Activated B cell treated with CpG ODN at 0.5 μM for 24 hours (primary cell): ENCODE measurements at places on chromosomes 4 and X. TPM values are rescaled to one million over a fixed set of nuclear protein-coding genes. Genes with fewer than 3 reads are reported as not detected.

GRCh38 chr4:150799207-150799606, 215.9 kb downstream of the LRBA start:
- DNase-seq = no peak

DNA sequence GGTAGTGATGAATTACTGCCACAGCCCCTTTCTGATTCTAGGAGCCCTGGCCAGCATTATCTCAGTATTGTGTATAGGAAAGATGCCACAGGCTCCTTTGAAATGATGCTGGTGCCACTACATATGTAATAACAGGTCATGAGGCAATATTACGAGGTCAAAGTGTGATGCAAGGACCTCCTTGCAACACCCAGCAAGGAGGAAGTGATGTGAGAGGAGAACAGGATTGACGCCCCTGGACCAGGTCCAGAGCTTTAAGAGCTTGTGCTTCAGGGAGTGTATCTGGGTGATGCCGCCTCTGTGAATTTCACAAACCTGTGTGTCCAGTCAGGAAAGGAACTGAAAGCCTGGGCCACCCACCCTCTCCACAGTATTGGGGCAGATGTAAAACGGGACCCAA, 261.8 kb downstream of the MID1IP1 start:
- DNase-seq = no peak

IBSP gene
- not detected in 2 replicates for total RNA-seq

DNA sequence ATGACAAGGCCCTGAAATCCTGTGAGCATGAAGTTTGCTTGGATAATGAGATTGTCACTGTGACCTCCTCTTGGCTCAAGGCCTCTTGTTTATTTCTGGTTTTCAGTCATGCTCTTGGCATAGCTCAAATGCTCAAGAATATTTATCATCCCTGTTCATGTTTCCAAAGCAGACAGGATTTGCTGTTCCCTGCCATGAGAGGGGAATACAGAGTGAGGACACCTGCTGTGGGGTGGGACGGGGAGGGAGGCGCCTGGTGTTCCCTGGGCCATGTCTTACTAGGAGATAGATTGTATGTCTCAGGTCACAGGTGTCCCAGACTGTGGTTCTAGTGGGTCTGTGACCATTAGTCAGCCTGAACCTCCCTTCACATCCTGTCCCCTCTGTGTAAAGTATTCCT, 34.9 kb upstream of the SH3RF1 start:
- no peak for DNase-seq

- no peak for DNase-seq
Measured at GRCh38 chrX:46823481-46823880, 13.4 kb upstream of the RP2 start.

DNA sequence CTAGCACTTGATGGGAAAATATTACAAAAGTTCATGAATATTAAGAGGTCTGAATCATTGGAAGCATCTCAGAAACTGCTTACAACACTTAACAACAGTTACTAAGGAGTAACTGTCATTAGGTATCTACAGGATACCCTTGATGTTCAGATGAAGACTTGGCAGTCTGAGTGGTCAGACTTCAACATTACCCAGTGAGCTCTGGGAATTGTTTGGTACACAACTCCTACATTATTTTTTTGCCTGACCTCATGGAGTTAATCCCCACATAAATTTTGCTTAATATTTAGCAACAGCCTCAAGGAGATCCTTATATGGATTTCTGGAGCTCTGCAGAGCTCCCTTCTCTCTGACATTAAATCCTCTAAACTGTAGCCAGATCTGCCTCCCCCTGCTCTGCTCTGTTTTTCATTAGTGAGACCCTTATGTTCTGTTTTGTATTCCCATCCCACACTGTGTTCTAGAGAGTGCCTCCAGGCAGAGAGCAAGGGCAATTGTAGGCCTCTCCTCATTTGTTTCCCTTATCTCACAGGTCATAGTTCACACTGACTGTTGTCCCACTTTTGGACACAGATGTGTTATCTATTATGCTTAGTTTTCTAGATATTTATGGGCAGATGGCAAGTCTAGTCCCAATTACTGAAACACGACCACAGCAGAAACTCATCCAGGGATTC, 368.8 kb downstream of the GASK1B start:
- no peak for DNase-seq

DNA sequence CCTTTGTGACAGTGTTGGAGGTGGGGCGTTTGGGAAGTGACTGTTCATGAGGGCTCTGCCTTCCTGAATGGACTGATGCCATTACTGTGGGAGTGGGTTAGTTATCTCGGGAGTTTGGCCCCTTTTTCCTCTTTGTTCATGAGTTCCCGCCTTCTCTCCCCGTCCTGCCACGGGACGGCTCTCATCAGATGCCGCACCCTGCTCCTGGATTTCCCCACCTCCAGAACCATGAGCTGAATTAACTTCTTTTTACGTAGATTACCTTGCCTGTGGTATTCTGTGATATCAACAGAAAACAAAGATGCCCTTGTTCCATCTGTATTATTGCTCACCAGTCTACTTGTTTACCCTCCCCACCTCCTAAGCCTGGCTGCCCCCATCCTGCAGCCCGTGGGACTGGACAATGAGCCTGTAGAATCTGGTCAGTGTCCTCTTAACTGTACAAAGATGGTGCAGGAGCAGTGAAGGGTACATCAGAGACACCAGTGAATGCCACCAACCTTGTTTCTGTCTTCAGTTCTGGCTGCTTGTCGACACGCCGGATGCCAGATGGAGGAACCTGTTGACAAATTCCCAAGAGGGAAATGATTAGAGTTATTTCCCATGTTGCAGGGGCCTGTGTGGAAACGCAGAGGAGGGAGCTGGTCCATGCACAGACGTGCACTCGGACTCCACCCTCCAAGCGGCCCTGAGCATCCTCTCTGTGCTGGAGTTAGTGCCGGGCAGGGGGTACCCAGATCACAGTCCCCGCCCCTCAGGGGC, 104.7 kb downstream of the ABLIM2 start:
- no peak for DNase-seq

DNA sequence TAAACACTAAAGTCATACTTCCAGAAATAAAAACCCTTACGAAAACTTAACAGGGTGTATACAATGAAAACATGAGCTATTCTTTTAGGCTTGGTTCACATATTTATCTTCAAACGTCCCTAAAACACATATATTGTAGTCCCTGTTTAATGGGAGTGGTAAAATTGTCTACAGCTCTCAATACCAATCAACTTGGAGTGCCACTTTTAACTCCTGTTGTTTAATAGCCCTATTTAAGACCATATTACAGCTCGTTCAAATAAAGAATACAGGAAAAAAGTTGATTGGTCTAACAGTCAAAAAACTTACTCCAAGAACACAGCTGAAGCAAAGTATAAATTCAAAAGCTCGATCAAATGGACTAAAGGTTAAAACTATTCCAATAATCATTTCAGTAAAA, 3.9 kb downstream of the UBE2D3 start:
- DNase-seq = no peak

DNA sequence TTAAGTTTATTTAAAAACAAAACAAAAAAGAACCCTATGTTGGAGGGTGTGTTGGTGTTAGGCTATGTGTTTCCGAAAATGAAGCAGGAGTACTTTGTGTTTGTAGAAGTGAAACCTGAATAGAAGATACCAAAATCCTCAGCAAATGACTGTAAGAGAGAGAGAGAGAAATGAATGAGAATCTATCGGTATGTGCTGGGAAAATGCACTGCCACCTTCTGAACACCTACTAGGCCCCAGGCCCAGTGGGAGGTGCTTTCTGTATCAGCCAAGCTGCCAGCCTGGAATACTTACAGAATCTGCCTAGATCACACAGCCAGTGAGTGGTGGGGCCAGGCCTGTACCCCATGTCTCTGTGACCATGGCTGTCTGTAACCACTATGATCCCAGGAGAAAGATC, 14.9 kb upstream of the PIM2 start:
- no peak for DNase-seq

- DNase-seq = no peak
Measured at GRCh38 chrX:154468217-154468616, 10.1 kb downstream of the PLXNA3 start.

FMR1NB gene
- total RNA-seq = not detected in 2 replicates

SORBS2 gene
- 0.05 TPM in 1 of 2 replicates, not detected in the other for total RNA-seq

DNA sequence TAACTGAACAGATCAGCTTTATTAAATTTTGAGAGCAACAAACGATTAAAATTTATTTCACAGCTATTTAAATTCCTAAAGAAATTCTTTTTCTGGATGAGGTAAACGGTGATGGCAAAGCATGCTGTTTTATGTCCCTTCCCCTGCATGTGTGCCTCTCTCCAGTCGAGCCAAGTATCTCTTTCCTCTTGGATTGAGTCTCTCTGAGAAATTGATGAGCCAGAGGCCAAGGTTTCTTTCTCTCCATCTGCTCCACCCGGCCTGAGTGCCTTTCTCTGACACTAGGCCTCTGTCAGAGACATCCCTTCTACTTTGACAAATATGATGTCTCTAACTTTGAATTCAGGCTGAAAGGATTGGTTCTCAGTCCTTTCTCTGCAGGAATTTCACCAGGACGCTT, 42.6 kb upstream of the PARM1 start:
- DNase-seq = no peak

ATP6AP2 gene
- total RNA-seq = 48.6 and 53.8 TPM in 2 replicates

GRCh38 chrX:79162076-79162475, 17.6 kb downstream of the GPR174 start:
- DNase-seq = no peak

- DNase-seq = no peak
Measured at GRCh38 chr4:21203416-21203815, 503.2 kb downstream of the PACRGL start.

DNA sequence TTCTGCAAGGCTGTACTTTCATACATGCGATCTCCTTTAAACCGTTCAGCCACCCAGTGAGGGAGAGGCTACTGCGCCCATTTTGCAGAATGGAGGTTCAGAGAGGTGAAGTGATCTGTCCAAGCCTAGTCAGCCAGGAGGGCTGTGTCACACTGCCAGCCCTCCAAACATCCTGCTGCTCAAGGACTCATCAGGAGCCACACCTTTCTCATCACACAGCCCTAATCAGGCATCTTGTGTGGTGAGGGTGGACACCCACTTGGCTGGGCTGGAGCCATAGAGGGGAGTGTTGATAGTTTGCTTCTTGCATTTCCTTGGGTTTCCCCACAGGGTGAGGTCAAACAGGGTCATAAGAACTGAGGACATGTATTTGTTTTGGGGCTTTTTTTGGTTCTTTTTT, 5.4 kb upstream of the CXCR3 start:
- DNase-seq = no peak

- no peak for DNase-seq
Measured at GRCh38 chr4:76494871-76495590, 60.0 kb downstream of the SHROOM3 start.
